Fibroblast of skin of left quadriceps (primary cell): ENCODE measurements at places on chromosomes 7 and 10.

GRCh38 chr7:19413443-19413965 is 268.3 kb upstream of the FERD3L start:
- DNase-seq = no peak

GRCh38 chr10:96613576-96613975 is 26.8 kb upstream of the TM9SF3 start:
- no peak for DNase-seq

GRCh38 chr7:78499971-78500370 is 701.4 kb downstream of the PHTF2 start:
- peak; percentile 33 for DNase-seq

DNA sequence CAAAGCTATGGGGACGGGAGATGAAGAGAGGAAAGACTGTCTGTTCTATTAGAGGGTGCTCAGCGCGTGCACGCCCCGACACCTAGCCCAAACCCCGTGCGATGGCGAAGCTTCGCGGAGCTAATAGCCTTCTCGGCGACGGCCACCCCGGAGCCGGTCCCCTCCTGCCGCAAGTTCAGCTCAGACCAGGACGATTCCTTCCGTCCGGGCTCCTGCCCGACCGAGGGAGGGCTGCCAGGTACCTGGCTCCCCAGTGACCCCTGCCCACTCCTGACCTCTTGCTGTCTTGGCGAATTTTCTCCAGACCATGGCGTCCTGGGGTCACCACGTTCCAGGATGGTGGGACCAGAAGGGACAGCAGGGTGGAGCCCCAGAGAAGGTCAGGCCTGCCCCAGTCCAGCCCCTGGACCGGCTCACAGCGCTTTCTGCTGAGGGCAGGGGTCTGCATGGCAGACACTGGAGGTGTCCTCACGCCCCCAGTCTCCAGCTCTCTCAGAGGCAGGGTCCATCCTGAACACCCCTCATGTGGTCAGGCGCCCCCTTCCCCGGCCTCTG is 36.7 kb downstream of the UNCX start:
- DNase-seq = no peak

DNA sequence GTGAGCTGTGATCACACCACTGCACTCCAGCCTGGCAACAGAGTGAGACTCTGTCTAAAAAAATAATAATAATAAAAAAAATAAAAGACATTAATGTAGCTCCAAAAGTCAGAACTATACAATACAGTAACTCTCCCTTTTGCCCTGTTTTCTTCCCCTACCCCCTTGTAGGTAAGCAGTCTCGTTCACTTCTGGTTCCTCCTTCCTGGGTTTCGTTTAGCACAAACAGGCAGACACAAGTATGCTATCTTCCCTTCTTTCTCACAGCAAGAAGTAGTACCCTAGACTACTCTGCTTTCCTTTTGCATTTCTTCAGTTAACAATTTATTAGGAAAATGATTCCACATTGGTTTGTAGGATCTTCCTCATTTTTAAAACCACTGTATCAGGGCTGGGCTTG is 33.1 kb downstream of the PDSS1 start:
- no peak for DNase-seq
